ENCODE measurements at places on chromosomes 1 and 21. TPM values are rescaled to one million over a fixed set of nuclear protein-coding genes. Genes with fewer than 3 reads are reported as not detected.

Gene PTGS2
- total RNA-seq: 2.0 TPM

Gene UBE2U
- not detected for total RNA-seq

GRCh38 chr1:41041614-41042270 is 20.2 kb upstream of the SLFNL1 start:
- H3K4me1 ChIP-seq: no peaks in the 10 kb centered on the region
- DNase-seq: no peak
- no peaks in the 10 kb centered on the region for H3K27me3 ChIP-seq
- H3K4me3 ChIP-seq: no peak overlapping the region

DNA sequence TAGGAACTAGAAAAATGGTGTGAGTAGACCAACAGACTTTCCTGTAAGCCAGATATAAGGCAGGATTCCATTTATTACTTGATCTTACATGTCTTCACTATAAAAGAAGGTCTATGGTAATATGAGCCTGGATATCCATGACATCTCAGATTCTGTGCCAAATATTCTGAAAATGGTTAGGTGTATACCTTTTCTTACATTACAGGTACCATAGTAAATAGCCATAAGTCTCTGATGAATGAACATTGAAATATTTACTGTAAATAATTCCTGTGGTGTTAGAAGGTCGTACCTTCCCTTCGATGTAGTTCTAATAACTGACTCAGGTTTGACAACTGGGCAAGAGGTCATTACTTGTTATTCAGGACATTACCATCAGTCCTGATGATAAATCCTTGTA is 657.9 kb downstream of the BRINP3 start:
- no peak overlapping the region for H3K27ac ChIP-seq
- H3K36me3 ChIP-seq: no peaks in the 10 kb centered on the region
- DNase-seq: no peak
- no peaks in the 10 kb centered on the region for H3K27me3 ChIP-seq
- no peaks in the 10 kb centered on the region for H3K4me1 ChIP-seq

Gene SHE
- 44.5 TPM for total RNA-seq

DNA sequence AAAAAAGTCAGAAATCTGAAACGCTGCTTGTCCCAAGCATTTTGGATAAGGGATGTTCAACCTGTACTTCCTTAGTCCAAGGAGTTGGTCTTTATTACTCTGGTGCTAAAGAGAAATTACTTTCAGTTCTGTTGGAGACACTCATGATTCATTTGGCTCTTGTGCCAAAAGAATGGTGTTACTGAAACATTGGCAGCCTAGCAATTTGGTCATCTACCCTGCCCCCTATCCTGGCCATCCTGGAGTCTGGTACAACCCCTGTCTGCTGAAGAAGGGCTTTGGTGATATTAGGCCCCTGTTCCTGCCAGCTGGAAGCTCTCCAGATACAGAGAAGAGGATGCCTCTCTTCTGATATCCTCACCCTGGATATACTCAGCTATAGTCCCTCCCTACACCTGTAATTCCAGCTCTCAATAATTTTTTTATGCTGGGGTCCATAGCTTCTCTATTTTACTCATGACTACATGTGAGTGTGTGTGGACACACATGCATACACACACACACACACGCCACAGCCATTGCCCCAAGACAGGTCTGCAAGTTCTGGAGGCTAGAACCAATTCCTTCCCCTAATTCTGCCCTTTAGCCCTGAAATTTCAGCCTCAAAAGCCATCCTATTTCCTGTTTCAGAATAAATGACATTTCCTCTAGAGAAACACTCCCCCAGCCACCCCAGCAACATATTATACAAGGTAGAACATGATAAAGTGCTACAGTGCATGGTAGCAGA is 40.0 kb downstream of the LHX8 start:
- H3K36me3 ChIP-seq: no peaks in the 10 kb centered on the region
- no peak overlapping the region for H3K4me3 ChIP-seq
- no peaks in the 10 kb centered on the region for H3K27me3 ChIP-seq
- H3K27ac ChIP-seq: no peak overlapping the region

All from uterus (tissue), 4 donors.